ENCODE measurements at places on chromosomes 4 and X. TPM values are rescaled to one million over a fixed set of nuclear protein-coding genes. Genes with fewer than 3 reads are reported as not detected.

DNA sequence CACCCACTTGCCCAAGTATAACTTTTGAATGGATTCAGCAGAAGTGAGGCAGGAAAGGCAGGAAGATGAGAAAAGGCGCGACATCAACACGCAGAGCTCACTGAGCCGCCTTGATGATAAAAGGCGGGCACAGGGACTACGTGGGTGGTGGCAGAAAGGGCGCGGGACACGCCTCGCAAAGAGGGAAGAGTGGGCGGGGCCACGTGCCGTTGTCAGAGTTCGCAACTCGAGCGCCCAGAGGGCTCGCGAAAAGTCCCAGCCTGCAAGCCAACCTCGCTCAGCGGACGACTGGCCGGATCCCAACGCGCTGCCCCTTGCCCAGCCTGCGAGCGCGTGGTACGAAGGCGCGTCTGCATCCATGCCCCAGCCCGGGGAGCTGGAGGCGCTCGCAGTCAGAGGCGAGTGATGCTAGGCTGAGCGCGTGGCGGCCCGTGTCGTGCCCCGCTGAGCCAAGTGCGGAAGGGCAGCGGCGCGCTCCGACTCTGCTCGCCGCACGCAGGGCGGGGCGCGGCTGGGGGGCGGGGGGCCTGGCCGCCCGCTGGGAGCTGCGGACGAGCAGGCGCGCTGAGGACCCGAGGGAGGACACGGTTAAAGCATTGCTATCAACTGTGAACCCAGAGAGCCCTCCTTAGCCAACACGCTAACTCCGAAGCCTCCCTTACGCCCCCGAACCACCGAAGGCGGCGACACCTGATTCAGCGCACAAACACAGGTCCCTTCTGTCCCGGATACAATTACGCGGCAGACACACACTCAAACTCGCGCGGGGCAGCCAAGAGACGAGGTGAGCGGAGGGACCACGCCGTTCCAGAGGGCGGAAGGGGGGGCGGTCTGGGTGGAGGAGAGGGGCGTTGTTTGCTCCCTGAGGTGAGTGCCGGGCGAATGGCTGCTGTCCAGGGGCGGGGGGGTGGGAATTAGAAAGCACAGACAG is at the start of gene UGT8:
Gene UGT8, plus strand, starts transcription at position 617 of the 931 bp plus-strand sequence. CDS start 24,074 bp downstream, outside the sequence.
- no peaks in the 10 kb centered on the region for H3K36me3 ChIP-seq
- H3K27me3 ChIP-seq: no peaks in the 10 kb centered on the region
- no peak for DNase-seq
- H3K4me3 ChIP-seq: no peak within 1 kb of the TSS
- no peak within 1 kb of the TSS for H3K27ac ChIP-seq
- no peaks in the 10 kb centered on the region for H3K4me1 ChIP-seq

- peaks cover 32% of the 10 kb centered on the region for H3K4me1 ChIP-seq
- H3K27ac ChIP-seq: peak overlapping the region; percentile 69
- no peaks in the 10 kb centered on the region for H3K27me3 ChIP-seq
- DNase-seq: no peak
- no peaks in the 10 kb centered on the region for H3K36me3 ChIP-seq
- H3K4me3 ChIP-seq: peak overlapping the region; percentile 82
Measured at GRCh38 chr4:127782025-127782274, 172 bp upstream of the HSPA4L start.

DNA sequence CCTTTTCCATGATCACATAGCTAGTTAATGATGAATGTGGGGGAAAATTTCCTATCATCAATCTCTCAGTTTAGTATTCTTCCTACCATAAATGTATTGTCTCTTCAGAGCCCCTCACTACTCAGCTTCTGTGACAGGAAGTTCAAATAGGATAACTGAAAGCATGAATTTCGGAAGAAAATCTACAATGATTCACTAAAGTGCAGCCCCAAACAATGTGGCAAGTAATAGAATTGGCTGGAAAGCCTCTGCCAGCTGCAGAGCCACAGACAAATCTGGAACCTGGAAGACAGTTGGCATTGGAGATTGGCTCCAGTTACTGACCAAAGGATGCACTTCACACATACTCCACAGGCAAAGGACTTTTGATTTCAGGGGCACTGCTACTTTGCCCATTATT is 35.2 kb downstream of the EGF start:
- no peak for DNase-seq
- H3K27me3 ChIP-seq: no peaks in the 10 kb centered on the region
- H3K4me1 ChIP-seq: peaks cover 16% of the 10 kb centered on the region
- no peak overlapping the region for H3K27ac ChIP-seq
- no peak overlapping the region for H3K4me3 ChIP-seq
- no peaks in the 10 kb centered on the region for H3K36me3 ChIP-seq

GRCh38 chr4:110367156-110367555 is 108.8 kb upstream of the ENPEP start:
- no peak overlapping the region for H3K4me3 ChIP-seq
- no peaks in the 10 kb centered on the region for H3K36me3 ChIP-seq
- H3K27me3 ChIP-seq: no peaks in the 10 kb centered on the region
- no peak for DNase-seq

DNA sequence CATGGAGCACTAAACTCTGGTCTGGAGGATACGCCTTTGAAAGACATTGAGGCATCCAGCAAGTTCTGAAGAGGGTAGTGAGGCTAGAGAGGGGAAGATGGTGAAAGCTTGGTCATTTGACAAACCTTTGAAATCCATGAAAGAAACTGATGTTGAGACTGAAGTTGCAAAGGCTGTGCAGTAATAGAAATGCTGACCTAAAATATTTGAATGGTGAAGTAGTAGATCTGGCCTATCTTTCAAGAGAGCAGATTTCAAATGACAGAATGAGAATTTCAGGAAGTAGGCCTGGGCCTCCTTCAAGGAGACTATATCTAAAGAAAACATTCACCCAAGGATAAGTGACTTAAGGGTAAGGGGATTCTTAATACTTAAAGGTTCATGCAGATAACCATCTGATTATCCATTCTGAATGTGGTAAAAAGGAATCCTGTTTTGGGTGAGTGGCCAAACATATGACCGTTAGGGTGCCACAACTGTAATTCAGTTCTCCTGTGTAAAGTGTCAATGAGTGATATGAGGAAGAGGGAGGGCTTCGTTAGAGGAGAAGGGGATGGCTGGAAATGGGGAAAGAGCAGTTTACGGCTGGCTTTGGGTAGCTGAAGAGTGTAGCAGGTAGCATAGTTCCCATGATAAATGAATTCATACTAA is 62.2 kb downstream of the AMELX start:
- no peaks in the 10 kb centered on the region for H3K27me3 ChIP-seq
- no peak overlapping the region for H3K27ac ChIP-seq
- no peak overlapping the region for H3K4me3 ChIP-seq
- DNase-seq: no peak
- H3K36me3 ChIP-seq: no peaks in the 10 kb centered on the region
- H3K4me1 ChIP-seq: no peaks in the 10 kb centered on the region

Gene TLR6
- total RNA-seq: 0.52 TPM

DNA sequence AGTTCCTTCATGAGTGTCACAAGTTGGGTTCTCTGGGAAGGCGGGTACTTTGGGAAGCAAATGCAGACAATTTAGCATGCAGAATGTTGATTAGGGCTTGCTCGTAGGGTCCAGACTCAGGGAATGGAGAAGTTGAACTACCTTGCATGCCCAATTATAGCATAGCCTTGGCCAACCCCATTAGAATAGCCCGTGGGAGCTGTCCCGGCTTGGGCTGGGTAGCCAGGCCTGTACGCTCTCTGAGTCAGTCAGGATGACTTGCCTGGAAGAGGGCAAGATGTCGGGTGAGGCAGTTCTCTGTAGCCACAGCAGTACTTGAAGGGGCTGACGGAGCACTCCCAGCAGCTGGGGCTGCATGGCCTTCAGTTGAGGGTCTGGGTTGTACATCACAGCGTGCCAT is 19.5 kb downstream of the KIAA0232 start:
- H3K36me3 ChIP-seq: peaks cover 4% of the 10 kb centered on the region
- no peak for DNase-seq
- no peak overlapping the region for H3K4me3 ChIP-seq

- H3K27ac ChIP-seq: no peak overlapping the region
- peaks cover 10% of the 10 kb centered on the region for H3K4me1 ChIP-seq
- DNase-seq: no peak
- no peaks in the 10 kb centered on the region for H3K27me3 ChIP-seq
- no peak overlapping the region for H3K4me3 ChIP-seq
Measured at GRCh38 chr4:150828159-150828558, 186.9 kb downstream of the LRBA start.

DNA sequence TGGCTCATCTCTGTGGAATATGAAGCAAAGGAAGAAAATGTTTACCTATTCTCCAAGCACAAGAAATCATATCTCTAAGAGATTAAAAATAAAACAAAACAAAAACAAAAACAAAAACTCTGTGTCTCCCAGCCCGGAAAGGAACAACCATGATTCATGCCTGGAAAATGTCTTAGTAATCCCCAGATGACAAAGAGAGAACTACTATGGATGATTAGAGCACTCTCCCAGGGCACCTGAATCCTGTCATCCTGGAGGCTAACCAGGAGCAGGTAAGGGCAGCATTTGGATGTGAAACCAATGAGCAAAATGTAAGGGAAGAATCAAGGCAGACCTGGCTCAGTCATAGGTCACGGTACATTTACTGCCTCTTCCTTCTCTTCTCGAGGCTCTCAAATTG is 1.7 kb upstream of the AKAP4 start:
- no peak for DNase-seq
- H3K27ac ChIP-seq: no peak overlapping the region
- no peak overlapping the region for H3K4me3 ChIP-seq
- H3K27me3 ChIP-seq: no peaks in the 10 kb centered on the region
- no peaks in the 10 kb centered on the region for H3K36me3 ChIP-seq

GRCh38 chr4:2745981-2746806 is 9.9 kb downstream of the TNIP2 start:
- DNase-seq: no peak
- H3K4me3 ChIP-seq: no peak overlapping the region
- H3K27me3 ChIP-seq: no peaks in the 10 kb centered on the region

- DNase-seq: no peak
- H3K4me1 ChIP-seq: no peaks in the 10 kb centered on the region
- H3K36me3 ChIP-seq: peaks cover 15% of the 10 kb centered on the region
- H3K27me3 ChIP-seq: no peaks in the 10 kb centered on the region
- no peak overlapping the region for H3K27ac ChIP-seq
Measured at GRCh38 chrX:49029876-49030275, 13.3 kb downstream of the TFE3 start.

Gene MAGED4
- 35.0 TPM for total RNA-seq

GRCh38 chr4:169931964-169932363 is 94.2 kb downstream of the MFAP3L start:
- no peak overlapping the region for H3K4me3 ChIP-seq
- no peaks in the 10 kb centered on the region for H3K4me1 ChIP-seq
- no peak overlapping the region for H3K27ac ChIP-seq
- no peaks in the 10 kb centered on the region for H3K36me3 ChIP-seq
- no peak for DNase-seq

DNA sequence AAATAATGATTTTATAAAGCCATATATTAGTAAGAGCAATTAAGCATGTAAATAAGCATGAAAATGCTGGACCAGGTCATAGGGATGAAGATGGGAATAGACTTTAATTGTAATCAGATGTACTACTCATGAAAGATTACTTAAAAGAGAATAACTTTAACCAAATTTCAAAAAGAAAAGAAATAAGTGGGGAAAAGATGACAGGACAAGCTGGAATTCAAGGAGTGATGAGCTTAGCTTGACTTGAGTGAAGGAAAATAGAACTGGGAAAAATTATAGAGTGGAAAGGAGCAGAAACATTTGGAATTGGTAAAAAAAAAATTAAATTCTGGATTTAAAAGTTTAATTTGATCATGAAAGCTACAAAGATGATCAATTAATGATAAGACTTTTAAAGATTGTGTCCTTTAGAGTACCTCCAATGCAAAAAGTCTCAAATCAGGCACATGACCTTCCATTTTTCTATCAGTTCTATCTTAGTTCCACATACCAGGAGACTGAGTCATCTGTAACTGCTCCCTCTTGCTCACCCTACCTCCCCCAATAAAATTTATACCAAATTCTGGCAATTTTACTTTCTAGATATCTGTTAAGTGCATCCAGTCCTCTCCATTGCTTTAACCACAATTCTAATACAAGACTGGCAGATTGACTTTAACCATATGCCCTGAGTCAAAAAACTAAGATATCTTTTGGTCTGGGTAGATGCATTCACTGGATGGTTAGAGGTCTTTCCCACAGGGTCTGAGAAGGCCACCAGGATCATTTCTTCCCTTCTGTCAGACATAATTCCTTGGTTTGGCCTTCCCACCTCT is 56.4 kb upstream of the SLIT2 start:
- H3K36me3 ChIP-seq: no peaks in the 10 kb centered on the region
- H3K4me1 ChIP-seq: no peaks in the 10 kb centered on the region
- no peaks in the 10 kb centered on the region for H3K27me3 ChIP-seq
- H3K4me3 ChIP-seq: no peak overlapping the region

- no peak overlapping the region for H3K4me3 ChIP-seq
- peaks cover 68% of the 10 kb centered on the region for H3K4me1 ChIP-seq
- no peaks in the 10 kb centered on the region for H3K27me3 ChIP-seq
- no peak overlapping the region for H3K27ac ChIP-seq
- H3K36me3 ChIP-seq: no peaks in the 10 kb centered on the region
Measured at GRCh38 chr4:82744284-82744968, 54.2 kb downstream of the SCD5 start.

Gene ADAM29
- total RNA-seq: not detected

Gene MAGEA9B
- total RNA-seq: 0.07 TPM

DNA sequence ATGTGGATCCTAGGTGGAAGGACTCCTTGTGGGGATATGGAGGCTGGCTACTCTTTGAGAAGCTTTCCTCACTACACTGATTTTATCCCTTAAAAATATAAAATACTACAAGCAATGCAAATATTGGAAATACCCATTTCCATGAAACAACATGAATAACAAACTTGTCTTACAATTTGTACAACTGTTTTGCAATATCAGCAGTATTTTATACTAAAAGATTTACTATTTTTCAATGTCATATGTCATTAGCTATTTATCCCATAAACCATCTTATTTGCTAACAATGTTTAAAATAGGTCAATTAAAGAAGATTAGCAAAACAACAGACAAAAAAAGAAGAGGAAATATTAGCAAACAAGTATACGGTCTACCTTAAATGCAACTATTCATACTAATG is 1674.1 kb downstream of the PCDH7 start:
- no peaks in the 10 kb centered on the region for H3K36me3 ChIP-seq
- H3K4me3 ChIP-seq: no peak overlapping the region
- no peak overlapping the region for H3K27ac ChIP-seq
- no peaks in the 10 kb centered on the region for H3K27me3 ChIP-seq
- H3K4me1 ChIP-seq: no peaks in the 10 kb centered on the region
- no peak for DNase-seq

DNA sequence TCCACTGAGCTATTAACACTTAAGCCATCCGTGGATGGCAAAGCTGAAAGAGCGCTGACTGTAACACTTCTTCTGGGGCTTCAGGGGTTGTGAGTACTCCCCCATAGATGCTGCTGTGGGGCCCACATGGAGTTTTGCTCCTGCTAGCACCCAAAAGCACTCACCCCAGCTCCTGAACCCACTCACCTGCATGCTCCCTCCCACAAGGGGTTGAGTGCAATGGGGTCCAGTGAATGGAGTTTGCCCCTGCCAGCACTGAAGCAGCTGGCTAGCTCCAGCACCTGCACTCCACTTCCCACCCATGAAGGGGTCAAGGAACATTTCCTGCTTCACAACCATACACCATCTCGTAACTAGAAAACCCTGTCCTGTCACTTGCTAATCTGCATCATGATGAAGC is 78.9 kb downstream of the IL21 start:
- no peak for DNase-seq
- no peak overlapping the region for H3K4me3 ChIP-seq
- no peaks in the 10 kb centered on the region for H3K27me3 ChIP-seq
- no peak overlapping the region for H3K27ac ChIP-seq
- H3K36me3 ChIP-seq: no peaks in the 10 kb centered on the region

Measured in HepG2 (cell line).